ENCODE measurements at places on chromosomes 13 and 19.

- no peak for DNase-seq
These were observed 1.2 kb upstream of the GRAMD1A start for GRCh38 chr19:34998777-34999497.

- DNase-seq = no peak
These were observed 22.3 kb upstream of the STARD13 start for GRCh38 chr13:33307843-33308242.

DNA sequence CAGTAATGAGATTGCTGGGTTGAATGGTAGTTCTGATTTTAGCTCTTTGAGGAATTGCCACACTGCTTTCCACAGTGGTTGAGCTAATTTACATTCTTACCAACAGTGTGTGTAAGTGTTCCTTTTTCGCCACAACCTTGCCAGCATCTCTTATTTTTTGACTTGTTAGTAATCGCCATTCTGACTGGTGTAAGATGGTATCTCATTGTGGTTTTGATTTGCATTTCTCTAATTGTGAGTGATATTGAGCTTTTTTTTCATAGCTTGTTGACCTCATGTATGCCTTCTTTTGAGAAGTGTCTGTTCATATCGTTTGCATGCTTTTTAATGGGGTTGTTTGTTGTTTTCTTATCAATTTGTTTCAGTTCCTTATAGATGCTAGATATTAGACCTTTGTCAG lies 245.0 kb downstream of the MTUS2 start:
- DNase-seq = no peak

DNA sequence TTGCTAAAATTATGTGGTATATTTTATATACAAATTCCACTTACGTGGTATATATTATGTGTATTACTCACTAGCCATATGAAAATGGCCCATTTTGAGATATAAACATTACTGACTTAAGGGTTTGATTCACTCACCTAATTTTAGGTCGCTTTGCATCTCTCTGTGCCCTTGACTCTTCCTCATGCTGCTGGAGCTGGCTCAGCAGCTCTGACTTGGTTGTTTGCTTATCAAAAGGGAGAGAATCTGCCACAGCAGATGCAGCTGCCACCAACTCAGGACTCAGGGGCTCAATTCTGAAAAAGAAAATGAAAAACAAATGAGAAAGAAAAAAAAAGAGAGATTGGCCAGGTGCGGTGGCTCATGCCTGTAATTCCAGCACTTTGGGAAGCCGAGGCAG lies 12.2 kb downstream of the MRPS31 start:
- no peak for DNase-seq

DNA sequence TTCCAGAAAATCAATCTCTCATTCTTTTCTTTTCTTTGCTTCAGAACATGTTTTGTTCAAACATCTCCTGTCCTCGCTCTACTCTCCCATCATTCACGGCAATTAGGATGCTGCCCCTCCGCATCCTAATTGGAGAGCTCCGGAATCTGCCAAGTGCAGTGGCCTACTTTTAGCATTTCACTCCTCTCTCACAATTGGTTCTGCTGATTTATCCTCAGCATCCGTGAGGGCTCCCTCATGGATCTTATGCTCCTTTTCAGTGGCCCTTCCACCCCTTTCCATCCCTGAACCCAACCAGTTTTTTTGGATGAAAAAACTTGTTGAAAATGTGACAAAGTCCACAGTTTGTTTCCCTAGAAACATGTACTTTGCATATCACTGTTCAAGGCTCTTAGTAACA lies 22.4 kb downstream of the AMER2 start:
- no peak for DNase-seq

DNA sequence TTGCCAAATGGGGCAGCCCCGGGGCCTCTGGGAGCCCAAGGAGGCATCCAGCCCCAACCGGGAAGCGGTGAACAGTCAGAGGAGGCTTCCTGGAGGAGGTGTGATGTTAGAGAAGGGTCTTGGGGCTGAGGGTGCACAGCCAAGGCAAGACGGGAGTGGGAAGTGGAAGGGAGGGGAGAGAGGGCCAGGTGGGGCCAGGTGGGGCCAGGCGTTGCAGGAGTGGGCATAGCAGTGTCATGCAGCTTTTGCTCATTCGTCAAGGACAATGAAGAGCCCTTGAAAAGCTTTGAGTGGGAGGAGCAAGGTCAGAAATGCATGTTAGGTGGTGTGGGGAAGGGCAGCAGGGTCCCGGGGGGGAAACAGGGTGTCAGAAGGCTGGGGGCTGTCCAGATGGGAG lies 1.8 kb downstream of the FBN3 start:
- DNase-seq = no peak

DNA sequence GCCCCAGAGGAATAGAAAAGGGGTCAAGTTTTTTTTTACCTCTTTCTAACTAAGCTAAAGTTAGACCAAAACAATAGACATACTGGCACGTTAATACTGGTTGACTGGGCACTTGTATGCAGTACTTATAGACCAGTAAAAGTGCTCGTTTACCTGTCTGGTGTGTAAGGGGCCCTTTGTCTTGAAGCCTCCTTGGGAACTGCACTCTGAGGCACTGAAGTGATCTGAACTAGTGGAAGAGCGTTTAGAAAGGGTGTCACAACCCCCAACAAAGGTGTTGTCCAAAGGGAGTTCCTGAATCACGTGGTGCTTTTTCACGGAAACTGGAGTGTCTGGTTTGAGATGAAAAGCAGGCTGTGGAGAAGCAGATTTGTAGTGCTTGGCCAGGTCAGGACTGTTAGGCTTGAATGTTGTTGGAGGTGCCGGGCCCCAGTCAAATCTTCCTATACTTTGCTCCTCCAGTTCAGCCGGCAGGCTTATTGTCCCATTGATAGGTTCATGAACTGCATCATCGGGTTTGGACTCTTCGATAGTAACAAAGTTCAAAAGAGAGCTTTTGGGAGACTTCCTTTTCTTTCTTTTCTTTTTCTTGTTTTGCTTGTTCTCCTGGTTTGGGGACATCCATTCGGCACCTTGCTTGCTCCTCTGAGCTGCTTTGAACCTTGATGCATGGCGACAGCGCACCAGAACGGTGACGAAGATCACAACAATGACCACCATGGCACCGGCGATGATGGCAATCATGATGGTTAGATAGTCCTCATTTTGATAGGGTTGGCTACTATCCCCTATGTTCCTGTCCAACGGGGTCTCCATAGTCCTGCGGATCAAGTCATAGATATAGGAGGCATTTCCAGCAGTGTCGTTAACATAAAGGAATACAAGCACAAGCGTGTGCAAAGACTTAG lies 4.6 kb downstream of the PCDH9 start:
- DNase-seq = no peak

- DNase-seq = peak; percentile 70
These were observed 19.3 kb upstream of the GATAD2A start for GRCh38 chr19:19385896-19386869.

GRCh38 chr19:23070353-23071146 lies 46.3 kb upstream of the ZNF730 start:
- no peak for DNase-seq

- DNase-seq = no peak
These were observed 141.8 kb downstream of the GPC5 start for GRCh38 chr13:91540158-91540736.

DNA sequence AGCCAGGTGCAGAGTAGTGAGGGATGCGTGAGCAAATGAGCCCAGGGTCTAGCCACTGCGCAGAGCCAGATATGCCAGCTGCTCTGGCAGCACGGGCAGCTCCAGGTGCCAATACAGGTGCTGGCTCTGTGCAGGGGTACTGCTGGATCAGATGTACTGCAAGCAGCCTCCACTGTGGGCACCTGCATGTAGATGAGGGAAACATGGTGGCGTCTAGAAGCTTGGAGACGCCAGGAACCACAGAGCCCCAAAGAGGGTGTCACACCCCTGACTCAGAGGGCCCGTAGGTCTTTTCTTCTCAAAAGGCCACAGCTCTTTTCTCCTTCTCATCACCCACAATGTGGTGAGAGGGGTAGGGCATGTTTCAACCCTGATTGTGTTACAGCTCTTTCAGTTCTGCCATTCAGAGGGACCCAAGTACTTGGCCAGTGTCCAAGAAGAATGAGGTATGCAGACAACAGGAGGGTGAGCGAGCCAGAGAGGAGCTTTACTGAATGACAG lies 244.4 kb upstream of the SLITRK1 start:
- DNase-seq = no peak

GRCh38 chr13:32314271-32315237 lies 609 bp downstream of the ZAR1L start:
- peak; percentile 29 for DNase-seq

DNA sequence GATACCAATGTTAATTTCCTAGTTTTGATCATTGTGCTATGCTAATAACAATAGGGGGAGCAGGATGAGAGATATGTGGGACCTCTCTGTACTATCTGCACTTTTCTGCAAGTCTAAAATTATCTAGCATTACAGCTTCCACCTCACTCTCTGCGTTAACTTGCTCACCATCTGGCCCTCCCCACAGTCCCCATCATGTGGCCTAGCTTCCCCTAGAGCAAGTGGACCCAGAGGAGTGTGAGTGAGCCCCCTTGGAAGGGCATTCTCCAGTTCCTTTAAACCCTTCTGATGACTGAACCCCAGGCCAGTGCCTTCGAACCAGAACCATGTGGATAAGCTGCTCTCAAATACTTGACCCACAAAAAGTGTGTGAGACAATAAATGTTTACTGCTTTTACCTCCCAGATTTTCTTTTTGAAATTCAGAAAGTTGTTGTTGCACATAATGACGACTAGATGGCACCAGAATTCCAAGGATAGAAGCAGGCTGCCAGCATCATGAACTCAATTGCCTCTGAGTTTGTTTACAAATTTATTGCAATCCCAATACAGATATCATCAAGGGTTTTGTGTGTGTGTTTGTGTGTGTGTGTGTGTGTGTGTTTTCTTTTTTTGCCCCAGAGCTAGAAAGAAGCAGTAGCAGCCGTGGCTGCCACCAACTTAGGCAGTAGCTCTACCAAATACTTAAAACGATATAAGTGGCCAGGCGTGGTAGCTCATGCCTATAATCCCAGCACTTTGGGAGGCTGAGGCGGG lies 49.0 kb upstream of the ZNF780A start:
- DNase-seq = no peak

DNA sequence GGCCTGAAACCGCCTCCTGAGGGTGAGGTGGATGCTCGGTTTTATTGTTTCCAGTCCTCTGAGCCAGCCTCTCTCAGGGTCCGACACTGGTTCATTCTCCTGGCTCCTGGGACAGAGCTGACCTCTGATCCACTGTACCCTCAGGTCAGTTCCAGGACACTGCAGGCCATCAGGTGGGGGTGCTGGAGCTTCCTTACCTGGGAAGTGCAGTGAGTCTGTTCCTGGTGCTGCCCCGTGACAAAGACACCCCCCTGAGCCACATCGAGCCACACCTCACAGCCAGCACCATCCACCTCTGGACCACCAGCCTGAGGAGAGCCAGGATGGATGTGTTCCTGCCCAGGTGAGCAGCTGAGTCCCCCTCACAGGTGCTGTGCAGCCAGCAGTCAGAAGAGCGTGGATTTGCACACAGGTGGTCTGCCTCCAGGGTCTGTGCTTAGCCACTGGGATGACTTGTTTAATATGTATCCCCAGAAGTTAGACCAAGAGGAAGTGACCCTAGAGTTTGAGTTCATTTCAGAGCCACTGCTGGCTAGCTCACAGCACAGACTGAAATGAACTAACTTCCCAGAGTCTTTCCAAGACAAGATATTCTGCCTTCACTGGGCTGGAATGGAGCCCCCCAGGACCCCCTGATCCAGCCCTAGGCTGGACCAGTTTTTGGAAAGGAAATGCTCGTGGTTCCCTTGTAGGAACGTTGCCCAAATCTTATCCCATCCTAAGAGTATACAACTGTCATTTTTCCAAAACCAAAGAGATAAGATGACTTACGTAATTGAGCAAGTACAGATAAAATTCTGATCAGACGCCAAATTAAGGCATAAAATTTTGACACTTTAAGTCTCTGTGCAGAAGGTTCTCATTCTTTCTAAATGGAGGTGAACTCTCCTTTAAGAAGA lies 8.8 kb downstream of the SERPINE3 start:
- DNase-seq = no peak

DNA sequence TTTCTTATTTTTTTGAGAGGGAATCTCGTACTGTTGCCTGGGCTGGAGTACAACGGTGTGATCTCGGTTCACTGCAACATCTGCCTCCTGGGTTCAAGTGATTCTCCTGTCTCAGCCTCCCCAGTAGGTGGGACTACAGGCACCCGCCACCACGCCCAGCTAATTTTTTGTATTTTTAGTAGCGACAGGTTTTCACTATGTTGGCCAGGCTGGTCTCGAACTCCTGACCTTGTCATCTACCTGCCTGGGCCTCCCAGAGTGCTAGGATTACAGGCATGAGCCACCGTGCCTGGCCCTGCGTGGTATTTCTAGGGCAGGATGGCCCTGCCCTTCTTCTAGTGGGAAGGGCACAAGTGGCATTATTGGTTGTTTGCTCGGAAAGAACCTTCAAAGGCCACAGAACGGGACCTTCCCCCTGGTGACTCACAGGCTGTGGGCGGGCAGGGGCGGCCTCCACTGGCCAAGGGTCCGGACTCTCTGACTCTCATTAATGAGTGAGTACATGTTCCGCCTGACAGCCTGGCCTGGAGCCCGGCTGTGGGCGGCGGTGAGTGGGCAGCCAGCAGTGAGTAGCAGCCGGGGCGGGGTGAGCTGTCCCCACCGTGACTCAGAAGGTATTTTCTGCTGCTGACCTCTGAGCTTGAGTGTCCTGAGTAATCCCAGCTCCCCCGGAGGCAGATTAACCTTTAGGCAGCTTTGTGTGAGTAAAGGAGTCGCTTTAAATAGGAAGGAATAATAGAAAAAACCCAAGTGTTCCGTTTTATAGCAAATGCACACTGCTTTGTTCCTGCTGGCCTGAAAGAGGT lies 5.1 kb downstream of the DOT1L start:
- DNase-seq = no peak

DNA sequence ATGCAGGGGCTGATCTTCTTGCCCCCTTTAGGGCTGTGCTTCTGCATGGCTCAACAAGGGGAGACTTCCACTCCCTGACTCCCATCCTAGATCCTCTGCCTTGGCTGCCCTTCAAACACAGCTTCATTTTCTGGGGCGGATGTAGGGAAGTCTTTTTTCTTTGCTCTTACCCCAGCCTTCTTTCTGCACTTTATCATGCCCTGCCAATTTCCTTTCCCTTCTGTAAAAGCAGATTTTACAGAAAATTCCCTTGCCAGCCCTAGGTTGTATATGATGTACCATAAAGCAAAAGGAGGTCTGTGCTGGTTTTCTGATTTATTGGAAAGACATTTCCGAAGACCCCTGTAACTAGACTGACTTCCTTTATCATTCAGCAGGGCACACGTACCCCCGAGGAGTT lies 283.4 kb downstream of the SHISA2 start:
- no peak for DNase-seq

DNA sequence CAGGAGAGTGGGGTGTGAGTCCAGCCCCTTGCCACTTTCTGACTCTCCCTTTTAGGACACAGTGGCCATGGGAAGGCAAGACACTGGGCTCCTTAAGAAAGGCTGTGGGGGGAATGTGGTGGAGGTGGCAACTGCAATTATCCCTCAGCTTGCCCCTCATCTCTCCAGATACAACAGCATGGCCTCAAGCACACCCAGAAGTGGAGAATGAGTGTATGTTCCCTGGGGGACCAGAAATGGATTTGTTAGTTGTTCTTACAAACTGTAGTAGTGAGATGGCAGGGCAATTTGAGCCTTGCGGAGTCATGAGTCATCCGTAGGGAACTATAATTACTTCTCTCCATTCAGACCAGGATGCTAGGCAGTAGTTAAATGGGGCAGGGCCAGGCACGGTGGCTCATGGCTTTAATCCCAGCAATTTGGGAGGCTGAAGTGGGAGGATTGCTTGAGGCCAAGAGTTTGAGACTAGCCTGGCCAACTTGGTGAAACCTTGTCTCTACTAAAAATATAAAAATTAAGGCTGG lies 25.6 kb upstream of the CXCL17 start:
- no peak for DNase-seq
